ENCODE measurements at places on chromosomes 1 and 21.

GRCh38 chr1:119046785-119047438, 58.8 kb upstream of the TBX15 start:
- no peak for DNase-seq

GRCh38 chr1:200473698-200474371, 64.0 kb upstream of the ZNF281 start:
- no peak for DNase-seq

GRCh38 chr1:150280138-150280707, 2.1 kb upstream of the CIART start:
- DNase-seq = no peak

GRCh38 chr1:109632671-109633346, 13.2 kb downstream of the AMPD2 start:
- no peak for DNase-seq

GRCh38 chr1:98292994-98293393, 368.5 kb upstream of the SNX7 start:
- no peak for DNase-seq

DNA sequence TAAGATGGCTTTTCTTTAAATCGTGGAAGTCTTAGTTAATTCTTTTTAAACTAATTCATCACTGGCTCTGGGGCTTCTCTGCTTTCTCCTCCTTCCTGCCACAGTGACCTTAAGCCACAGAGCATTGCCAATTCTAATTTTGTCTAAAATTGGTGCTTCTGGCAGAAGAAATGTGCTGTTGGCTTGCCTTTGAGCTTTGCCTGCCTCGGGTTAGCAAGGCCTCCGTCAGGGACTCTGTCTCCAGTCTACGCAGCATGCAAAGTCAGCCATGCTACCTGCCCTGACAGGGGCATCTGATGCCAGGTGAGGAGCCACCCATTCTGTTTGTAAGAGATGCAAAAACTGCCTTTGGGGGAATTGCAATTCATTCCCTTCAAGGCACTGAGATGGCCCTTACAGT, 25.2 kb downstream of the CLDN14 start:
- DNase-seq = no peak

DNA sequence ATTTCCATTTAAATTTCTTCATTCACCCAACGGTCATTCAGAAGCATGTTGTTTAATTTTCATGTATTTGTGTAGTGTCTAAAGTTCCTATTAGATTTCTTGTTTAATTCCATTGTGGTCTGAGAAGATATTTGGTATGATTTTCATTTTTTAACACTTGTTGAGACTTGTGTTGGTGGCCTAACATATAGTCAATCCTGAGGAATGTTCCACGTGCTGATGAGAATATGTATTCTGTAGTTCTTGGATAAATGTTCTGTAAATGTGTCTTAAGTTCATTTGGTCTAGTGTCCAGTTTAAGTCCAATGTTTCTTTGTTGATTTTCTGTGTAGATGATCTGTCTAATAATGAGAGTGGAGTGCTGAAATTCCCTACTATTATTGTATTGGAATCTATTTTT, 22.7 kb upstream of the LCE5A start:
- DNase-seq = no peak

DNA sequence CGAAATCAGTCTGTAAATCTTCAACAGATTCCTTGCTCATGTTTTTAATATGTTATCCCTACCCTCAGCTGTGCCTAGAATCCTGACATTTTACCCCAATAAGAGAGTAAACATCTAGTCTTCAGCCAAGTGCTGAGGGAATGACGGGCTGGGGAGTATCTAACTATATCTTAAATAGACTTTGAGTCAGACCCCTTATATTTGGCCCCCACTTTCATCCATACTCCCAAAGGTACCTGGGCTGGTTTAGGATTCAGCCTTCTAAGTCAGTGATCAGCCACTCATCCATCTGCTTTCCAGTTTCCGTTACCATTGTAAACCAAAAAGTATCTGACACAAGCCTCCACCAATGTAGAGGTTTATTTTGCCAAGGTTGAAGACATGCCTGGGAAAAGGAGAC, 36.1 kb upstream of the CNIH3 start:
- no peak for DNase-seq

GRCh38 chr1:147622731-147623130, 47.6 kb downstream of the ACP6 start:
- DNase-seq = no peak

DNA sequence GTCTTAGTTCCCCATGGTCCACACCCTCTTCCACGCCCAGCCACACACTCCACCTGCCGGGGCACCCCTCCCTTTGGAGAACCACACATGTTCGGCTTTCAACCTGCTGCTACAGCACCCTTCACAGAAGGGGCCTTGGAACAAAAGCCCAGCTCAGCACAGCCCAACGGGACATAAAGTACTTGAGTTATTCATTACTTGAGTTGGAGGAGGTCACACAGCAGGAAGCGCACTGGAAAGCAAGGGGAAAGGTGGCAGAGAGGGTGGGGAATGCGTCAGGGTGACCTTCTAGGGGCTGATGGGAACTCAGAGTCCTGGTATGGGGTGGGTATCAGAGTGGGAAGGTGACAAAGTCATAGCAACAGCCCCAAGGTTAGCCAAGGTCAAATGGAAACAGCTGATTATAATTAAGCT, 3.0 kb upstream of the ATP1B1 start:
- no peak for DNase-seq

DNA sequence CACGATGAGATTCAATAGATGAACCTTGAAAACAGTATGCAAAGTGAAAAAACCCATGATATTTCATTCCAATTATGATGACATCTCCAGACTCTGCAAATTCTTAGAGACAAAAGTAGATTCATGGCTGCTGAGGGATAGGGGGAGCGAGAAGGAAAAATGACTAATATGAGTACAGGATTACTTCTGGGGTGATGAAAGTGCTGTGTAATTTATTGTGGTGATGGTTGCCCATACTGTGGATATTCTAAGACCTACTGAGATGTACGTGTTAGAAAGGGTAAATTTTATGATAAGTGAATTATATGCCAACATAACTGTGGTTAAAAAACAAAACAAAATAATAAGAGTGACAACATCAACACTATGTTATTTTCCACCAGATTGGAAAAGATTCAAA, 18.9 kb upstream of the RGS7 start:
- DNase-seq = no peak

DNA sequence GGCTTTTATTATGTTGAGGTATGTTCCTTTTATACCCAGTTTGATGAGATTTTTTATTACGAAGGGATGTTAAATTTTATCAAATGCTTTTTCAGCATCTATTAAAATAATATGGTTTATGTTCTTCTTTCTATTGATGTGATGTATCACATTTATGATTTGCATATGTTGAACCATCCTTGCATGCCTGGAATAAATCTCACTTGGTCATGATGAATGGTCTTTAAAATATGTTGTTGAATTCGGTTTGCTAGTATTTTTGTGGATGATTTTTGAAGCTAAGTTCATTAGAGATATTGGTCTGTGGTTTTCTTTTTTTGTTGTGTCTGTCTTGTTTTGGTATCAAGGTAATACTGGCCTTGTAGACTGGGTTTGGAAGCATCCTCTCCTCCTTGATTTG, 14.1 kb downstream of the GPR88 start:
- DNase-seq = no peak

- DNase-seq = no peak
Measured at GRCh38 chr1:5273280-5274003, 619.0 kb downstream of the AJAP1 start.

GRCh38 chr1:230064283-230064682, 2.8 kb upstream of the GALNT2 start:
- DNase-seq = no peak

DNA sequence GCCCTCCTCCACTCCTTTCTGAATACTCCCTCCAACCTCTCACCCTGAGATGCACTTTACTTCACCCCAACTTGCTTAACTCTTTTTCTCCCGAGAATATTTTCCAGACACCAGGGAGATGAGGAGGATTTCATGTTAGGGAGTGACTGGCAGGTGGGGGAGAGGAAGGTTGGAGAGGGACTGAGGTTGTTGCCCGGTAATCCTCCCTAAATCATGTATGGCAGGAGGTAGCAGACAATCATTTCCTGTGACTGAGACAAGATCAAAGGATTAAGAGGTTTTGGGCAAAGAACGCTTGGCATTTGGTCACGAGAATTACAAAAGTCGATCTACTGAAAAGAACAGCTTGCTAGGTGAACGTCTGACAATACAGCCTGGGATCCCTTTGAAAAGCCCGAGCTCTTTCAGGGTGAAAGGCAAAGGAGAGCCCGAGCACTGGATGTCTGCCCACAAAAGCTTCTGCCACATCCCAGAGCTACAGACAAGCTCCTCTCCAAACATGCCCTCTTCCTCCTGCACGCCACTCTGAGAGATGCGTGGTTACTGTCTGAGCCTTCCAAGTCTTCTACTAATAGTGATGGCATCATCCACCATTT, 154.1 kb downstream of the DAB1 start:
- DNase-seq = no peak

DNA sequence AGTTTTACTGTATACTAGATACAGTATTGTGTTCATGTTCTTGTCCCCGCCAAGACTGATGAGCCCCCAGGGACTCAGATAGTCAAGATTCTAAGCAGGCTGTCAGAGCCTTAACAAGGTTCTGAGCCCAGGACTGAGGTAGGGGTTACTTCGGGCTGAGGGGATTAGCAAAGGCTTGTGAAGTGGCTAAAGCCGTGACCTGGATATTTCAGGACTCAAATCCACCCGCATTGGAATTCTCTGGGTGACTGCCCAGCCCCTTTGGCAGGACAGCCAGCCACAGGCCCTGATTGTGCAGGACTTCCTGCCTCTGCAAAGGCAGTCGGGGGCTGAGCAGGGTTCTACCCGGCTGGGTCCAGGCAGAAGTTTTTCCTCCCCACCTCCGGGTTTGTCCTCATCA, at the start of gene PLA2G5:
TSS of gene PLA2G5 (plus strand) at position 321 of the 400 bp plus-strand sequence. CDS start 14,637 bp downstream, outside the sequence.
- DNase-seq = no peak

DNA sequence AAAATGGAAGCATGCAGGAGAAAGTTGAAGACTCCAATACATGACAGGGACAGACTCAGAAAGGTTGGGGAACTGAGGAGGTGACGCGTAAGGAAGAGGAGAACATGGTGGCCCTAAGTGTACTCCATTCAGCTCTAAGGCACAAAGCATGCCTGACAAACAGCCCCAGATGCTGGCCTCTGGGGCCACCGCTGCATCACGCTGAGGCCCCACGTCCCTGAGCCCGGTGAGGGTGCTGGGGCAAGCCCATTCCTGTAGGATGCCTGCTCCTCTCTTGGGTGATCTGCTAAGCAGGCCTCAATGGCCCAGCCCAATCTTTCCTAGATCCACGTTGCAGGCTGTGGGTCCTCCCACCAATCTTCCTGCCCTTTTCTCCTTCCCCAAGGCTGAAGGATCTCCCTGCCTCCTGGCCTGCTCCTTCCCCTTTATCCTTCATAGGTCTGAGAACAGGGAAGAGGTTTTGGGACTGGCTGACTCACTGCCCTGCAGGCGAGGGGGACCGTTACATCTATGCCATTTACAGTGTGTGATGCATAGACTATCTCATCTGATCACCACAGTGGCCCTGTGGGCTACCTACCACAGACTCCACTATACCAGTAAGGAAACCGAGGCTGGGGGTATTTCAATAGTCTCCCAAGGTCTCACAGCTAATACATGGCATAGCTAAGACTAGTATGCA, 16.8 kb upstream of the NID1 start:
- no peak for DNase-seq

- DNase-seq = no peak
Measured at GRCh38 chr1:46983830-46984586, 39.5 kb upstream of the CYP4X1 start.

DNA sequence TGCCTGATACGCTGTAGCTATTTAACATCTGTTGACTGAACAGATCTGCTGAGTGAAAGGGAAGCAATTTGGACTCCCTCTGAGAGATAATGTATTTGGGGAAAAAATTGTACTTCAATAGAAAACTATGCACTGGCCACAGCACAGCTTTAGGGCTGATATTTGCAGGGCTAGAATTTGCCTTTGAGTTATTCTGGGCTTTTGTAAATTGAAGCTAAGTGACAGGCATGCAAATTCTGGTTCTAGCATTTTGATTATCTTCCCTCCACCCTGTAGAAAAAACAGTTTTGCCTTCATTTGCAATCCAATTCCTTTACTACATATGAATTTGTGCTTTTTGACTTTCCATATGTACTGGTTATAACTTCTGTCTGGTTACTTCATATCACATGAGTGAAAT, 7.9 kb downstream of the KYAT3 start:
- no peak for DNase-seq

- DNase-seq = no peak
Measured at GRCh38 chr1:17250601-17251000, 1.7 kb downstream of the PADI3 start.

All from hematopoietic multipotent progenitor cell treated with erythropoietin and hydrocortisone succinate and interleukin-3 and kit ligand, for 15 days (in vitro differentiated cells).